ENCODE measurements at places on chromosomes 7 and 10.

- DNase-seq: no peak
These were observed 167.9 kb downstream of the TCERG1L start for GRCh38 chr10:131143425-131144165.

DNA sequence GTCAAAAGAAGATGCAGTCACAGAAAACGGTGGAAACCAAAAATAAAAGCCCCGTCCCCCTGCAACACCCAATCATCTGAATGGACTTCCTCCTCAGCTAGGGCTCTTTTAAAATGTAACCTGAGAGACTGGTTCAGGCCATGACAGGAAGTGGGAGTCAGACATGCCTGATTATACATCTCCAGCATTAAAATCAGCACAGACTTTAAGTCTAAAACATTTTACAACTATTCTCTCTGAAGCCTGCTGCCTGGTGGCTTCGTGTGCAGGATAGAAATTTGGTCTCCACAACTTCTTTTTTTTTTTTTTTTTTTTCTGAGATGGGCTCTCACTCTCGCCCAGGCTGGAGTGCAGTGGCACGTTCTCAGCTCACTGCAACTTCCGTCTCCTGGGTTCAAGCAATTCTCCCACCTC, 30.3 kb downstream of the HACD1 start:
- no peak for DNase-seq

- DNase-seq: no peak
These were observed 32.0 kb downstream of the ICA1 start for GRCh38 chr7:8229927-8230326.

- DNase-seq: no peak
These were observed 718 bp upstream of the FZD1 start for GRCh38 chr7:91263384-91264045.

DNA sequence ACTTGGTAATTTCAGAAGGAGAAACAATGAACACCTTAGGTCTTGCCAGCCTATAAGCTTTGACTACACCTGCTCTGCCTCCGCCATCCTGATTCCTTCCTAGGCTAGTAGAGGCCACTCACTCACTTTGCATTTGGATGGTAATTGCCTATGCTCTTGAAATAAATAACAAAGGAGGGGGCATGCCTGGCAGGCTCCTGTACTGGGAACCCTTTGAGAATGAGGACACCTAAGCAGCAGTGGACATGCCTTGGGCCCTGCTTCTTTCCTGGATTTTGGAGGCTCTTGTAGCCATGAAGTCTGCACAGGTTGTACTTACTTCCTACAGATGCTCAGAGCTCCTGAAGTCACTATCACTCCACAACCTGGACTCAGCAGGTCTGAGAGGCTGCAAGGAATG, 65.8 kb downstream of the BLNK start:
- no peak for DNase-seq

DNA sequence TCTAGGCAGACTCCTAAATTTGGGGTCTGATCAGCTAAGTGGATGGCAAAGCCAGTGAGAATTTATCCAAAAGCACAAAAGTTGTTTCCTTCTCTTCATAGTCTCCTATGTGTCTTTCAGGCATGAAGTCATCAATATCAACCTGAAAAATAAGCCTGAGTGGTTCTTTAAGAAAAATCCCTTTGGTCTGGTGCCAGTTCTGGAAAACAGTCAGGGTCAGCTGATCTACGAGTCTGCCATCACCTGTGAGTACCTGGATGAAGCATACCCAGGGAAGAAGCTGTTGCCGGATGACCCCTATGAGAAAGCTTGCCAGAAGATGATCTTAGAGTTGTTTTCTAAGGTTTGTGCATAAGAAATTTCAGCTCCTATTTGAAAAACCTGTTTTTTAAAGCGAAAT, 4.8 kb downstream of the GSTO1 start:
- no peak for DNase-seq

GRCh38 chr7:100764841-100765240, 31.4 kb downstream of the ZAN start:
- no peak for DNase-seq

- no peak for DNase-seq
These were observed 25.9 kb upstream of the FAM20C start for GRCh38 chr7:166338-167060.

- DNase-seq: no peak
These were observed 2.1 kb upstream of the CCDC126 start for GRCh38 chr7:23594879-23595604.

- DNase-seq: no peak
These were observed 118.1 kb downstream of the SEMA3D start for GRCh38 chr7:85068799-85069198.

- DNase-seq: no peak
These were observed 131.6 kb downstream of the AGMO start for GRCh38 chr7:15430191-15430590.

GRCh38 chr10:129716881-129717280, 247.2 kb downstream of the EBF3 start:
- no peak for DNase-seq

GRCh38 chr10:78672918-78673317, 395.8 kb upstream of the ZMIZ1 start:
- no peak for DNase-seq

- no peak for DNase-seq
These were observed 343.9 kb upstream of the LRGUK start for GRCh38 chr7:133783276-133783675.

DNA sequence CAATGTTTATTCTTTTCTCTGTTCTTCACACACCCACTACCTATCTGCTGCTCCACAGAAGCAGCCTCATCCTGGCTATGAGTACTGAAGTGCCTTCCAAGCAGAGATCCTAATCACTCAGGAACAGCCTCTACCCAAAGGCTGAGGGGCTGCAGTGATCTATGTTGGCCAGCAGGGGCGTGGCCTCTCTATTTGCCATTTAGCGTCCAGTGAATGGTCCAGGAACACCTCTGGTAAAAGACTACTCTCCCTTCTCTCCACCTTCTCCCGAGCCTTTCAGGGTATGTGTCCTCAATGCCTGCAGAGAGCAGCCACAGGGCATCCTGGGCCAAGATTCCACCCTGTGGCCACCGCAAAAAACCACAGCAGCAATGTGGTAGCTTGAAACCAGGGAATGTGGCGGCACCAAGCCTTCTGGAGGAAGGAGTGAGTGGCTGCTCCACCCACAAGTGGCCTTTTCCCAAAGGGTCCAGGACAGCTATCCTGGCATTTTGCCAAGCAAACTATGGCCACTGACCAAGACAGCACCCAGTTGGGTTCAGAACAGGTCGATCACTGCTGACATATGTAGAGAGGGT, 70.9 kb downstream of the SYPL1 start:
- peak; percentile 6 for DNase-seq

DNA sequence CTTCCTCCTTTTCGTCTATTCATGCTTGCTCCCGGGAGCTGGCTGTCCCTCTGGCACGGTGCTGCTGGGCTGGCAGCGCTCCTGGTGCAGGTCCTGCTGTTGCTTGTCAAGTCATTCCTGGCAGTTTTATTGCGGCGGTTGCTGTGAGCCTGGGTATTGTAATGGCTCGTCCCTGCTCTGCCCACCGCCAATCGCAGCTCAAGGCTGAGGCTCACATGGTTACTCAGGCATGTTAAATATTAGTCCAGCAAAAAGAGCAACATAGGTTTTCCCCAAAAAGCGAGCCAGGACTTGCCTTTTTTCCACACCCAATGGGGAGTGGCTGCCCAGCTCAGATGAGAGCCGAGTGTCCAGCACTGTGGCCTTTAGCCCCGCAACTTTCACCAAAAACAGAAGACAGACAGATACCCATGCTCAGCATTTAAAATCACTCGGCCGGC, 492.9 kb upstream of the FOXK1 start:
- DNase-seq: no peak

GRCh38 chr10:96500050-96500449, 13.7 kb downstream of the TLL2 start:
- no peak for DNase-seq

- no peak for DNase-seq
These were observed 41.8 kb downstream of the JAZF1 start for GRCh38 chr7:28138837-28139236.

DNA sequence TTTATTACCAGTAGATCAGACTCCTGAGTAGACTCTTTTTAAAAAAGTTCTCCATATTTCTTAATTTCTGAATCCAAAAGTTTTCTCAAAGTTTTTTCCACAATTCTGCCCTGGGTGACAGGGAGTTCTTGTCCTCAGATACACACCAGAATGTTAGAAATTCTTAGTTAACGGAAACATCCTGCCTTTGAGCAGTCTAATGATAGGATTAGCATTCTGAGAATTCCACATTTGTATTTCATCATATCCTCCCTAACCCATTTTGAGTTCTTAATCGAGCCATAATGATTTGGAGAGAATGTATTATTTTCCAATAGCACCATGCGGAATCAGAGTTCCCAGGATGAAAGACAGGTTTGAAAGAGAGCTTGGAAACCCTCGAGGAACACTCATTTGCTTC, 28.9 kb upstream of the MRPS33 start:
- no peak for DNase-seq

- DNase-seq: no peak
These were observed 453 bp downstream of the SFMBT2 start for GRCh38 chr10:7410301-7410861.

DNA sequence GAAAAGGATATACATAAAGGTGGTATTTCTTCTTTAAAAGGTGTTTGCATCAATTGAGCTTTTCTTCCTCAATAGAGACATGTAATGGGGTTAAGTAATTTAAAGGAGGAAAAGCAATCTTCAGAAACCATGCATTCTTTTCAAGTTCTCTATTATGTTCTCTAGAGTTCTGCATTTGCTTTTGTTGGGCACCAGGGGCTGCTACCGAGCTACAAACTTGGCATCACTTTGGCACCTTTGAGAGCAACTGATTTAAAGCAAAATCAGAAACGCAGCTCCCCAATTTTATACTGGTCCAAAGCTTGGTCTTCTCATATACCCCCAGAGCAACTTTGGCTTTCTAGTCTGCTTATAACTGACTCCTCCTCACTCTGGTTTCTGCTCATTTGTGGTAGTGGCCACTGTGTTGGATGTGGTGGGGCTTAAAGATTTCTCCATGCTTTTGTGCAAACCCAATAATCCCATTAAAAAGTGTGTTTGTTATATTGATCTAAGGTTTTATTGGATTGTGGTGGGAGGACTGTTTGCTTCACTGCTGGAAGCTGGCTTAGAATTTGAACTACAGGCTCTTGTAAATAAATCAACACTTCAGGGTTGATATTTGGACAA, 712.1 kb downstream of the PHTF2 start:
- DNase-seq: no peak

GRCh38 chr10:120607710-120608703, 151.0 kb downstream of the PLPP4 start:
- DNase-seq: no peak

DNA sequence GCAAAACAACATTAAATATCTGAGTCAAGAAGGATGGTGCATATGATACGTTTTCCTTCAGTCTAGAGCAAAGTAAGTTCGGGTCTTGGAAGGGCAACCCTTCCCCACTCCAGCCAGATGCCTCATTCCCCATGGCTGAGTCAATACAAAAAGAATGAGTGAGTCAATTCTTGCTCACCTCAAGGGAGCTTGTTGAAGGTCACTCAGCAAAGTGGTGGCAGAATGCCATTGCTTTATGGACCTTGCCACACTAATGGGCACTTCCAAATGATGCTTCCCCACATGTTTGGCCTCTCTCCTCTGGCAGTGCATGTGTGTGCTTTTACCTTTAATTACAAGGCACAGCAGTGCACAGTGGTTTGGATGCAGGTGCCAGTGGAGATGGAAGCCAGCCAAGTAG, 296.5 kb downstream of the SORCS3 start:
- no peak for DNase-seq

DNA sequence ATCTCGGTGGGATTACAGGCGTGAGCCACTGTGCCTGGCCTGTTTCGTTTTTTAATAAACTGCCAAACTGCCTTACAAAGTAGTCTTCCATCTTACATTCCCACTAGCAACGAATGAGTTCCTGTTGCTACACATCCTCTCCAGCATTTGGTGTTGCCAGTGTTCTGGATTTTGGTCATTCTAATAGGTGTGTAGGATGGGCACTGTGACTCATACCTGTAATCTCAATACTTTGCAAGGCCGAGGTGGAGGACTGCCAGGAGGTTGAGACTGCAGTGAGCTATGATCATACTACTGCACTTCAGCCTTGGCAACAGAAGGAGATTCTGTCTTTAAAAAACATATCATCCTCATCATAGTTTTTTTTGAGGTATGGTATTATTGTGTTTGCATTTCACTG, 21.4 kb upstream of the RSBN1L start:
- DNase-seq: no peak

GRCh38 chr7:12369072-12369471, 34.6 kb downstream of the VWDE start:
- DNase-seq: no peak

Data from stimulated activated CD4-positive, alpha-beta T cell treated with anti-CD3 and anti-CD28 coated beads, Interleukin-2, amount 100 ng/mL, for 4 hours (primary cell).